Iris pigment epithelial cell (primary cell): ENCODE measurements at places on chromosomes 7 and 10.

- peak; percentile 46 for DNase-seq
Observed at GRCh38 chr7:94296881-94297280, 97.8 kb upstream of the COL1A2 start.

GRCh38 chr7:29363636-29364425 lies 169.3 kb downstream of the CHN2 start:
- DNase-seq: no peak

- DNase-seq: no peak
Observed at GRCh38 chr10:14412624-14413023, 81.9 kb upstream of the FRMD4A start.

DNA sequence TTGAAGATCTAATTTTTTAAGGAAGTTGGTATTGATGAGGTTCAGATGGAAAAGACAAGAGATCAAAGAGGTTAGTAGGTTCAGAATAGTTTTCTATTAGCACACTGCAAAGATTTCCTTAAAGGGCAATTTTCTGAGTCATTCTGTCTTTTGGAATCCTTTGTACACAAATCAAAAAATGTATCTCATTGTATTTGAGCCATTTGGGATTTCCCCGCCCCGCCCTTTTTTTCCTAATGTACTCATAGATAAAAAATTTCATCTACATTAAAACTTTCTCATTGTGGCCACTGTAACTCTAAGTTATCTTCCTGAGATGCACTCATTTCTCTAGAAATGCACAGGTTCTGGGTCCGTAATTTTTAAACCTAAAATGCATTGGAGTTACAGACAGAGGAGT lies 12.1 kb downstream of the GIMAP6 start:
- DNase-seq: no peak
